ENCODE measurements at places on chromosomes 1 and 21. TPM values are rescaled to one million over a fixed set of nuclear protein-coding genes. Genes with fewer than 3 reads are reported as not detected.

DNA sequence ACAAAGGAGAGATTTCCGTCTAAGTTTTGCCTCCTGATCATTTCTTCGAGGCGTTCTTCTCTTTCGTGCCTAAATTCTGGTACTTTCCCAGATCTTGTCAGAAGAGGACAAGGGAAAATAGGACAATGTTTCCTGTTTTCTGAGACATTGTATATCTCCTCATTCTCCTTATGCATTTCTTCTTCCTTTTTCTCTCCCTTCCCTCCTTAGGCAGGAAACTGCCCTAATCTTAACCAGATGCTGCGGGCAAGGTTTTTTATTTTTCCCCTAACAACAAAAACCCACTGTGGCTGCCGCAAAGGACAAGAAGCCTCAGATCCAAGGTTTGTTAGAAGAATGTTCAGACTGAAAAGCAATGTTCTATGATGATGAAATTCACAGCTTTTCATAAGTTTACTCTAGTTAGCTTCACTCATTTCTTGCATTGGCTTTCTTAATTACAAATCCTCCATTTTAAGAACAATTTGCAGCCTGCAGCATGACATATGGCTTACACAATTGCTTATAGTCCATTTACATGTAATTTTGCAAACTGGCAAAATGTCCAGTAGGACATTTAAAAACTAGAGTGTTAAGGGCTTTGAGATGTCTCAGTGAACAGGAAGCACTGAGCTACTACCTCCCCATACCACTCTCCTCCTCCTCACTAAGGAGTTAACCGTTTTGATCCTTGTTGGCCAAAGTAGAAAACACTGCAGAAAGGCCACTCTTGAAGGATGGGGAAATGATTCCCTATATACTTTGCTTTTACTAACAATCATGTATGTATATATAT, 624 bp downstream of the CTSK start:
- DNase-seq = no peak

DNA sequence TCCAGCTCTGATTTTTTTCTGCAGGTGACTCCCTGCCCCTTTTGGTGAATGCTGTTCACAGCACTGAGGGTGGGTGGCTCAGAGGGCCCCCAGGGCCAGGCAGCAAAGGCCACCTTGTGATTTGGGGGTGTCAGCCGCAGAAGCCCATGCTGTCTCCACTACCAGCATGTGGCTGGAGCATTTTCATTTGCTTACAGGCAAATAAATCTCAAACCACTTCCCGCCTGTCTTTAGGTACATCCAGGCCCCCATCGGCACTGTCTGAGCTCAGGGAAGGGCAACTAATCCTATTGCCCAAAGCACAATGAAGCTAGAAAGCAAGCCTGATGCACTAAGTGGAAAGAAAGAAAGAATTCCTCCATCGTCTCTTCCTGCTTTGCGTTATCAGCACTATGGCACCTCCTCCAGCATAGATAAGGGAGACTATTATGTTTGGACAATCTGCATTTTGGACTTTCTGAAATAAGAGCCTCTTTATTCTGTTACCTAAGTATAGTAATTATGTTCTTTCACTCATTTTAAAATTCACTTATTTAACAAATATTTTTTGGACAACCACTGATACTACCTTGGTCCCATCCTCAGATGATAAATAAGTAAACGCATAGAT, 100.5 kb upstream of the TLR5 start:
- no peak for DNase-seq

S100A8 gene
- 14.4 TPM for polyA plus RNA-seq

- DNase-seq = no peak
Observed at GRCh38 chr1:14969006-14969405, 184.5 kb upstream of the TMEM51 start.

TMEM52 gene
- polyA plus RNA-seq = 1.8 TPM

Measured in renal pelvis (tissue), 12 donors.